ENCODE measurements at places on chromosomes 13 and 19. TPM values are rescaled to one million over a fixed set of nuclear protein-coding genes. Genes with fewer than 3 reads are reported as not detected.

The SSC5D gene
- total RNA-seq: 9.4 TPM

The CACNG8 gene
- 0.03 TPM for total RNA-seq

The PSG3 gene
- not detected for total RNA-seq

The NCR1 gene
- total RNA-seq: 0.91 TPM

The ZNF223 gene
- 9.3 TPM for total RNA-seq

The CLC gene
- not detected for total RNA-seq

The NLRP11 gene
- 0.35 TPM for total RNA-seq

The CYP2F1 gene
- not detected for total RNA-seq

The KRTDAP gene
- total RNA-seq: not detected

The BRCA2 gene
- 2.0 TPM for total RNA-seq

The ZNF547 gene
- 4.1 TPM for total RNA-seq

The UBL3 gene
- total RNA-seq: 34.1 TPM

The RAP2A gene
- total RNA-seq: 25.5 TPM

The HRC gene
- 7.0 TPM for total RNA-seq

The MIR17HG gene
- total RNA-seq: 5.7 TPM

The C19orf38 gene
- 3.3 TPM for total RNA-seq

The CAMSAP3 gene
- 18.5 TPM for total RNA-seq

The ZNF615 gene
- total RNA-seq: 15.3 TPM

The ZNF177 gene
- total RNA-seq: 1.8 TPM

The SHANK1 gene
- 0.35 TPM for total RNA-seq

The TEAD2 gene
- total RNA-seq: 30.2 TPM

The FGF21 gene
- total RNA-seq: not detected

The FBXO46 gene
- total RNA-seq: 16.6 TPM

The SH2D3A gene
- total RNA-seq: 35.4 TPM

The BBC3 gene
- 14.2 TPM for total RNA-seq

The IGSF23 gene
- total RNA-seq: not detected

The MIPEP gene
- total RNA-seq: 29.1 TPM
